Stimulated activated CD8-positive, alpha-beta memory T cell treated with anti-CD3 and anti-CD28 coated beads, Interleukin-15, amount 100 ng/mL, for 48 hours (primary cell): ENCODE measurements at places on chromosomes 4 and X.

DNA sequence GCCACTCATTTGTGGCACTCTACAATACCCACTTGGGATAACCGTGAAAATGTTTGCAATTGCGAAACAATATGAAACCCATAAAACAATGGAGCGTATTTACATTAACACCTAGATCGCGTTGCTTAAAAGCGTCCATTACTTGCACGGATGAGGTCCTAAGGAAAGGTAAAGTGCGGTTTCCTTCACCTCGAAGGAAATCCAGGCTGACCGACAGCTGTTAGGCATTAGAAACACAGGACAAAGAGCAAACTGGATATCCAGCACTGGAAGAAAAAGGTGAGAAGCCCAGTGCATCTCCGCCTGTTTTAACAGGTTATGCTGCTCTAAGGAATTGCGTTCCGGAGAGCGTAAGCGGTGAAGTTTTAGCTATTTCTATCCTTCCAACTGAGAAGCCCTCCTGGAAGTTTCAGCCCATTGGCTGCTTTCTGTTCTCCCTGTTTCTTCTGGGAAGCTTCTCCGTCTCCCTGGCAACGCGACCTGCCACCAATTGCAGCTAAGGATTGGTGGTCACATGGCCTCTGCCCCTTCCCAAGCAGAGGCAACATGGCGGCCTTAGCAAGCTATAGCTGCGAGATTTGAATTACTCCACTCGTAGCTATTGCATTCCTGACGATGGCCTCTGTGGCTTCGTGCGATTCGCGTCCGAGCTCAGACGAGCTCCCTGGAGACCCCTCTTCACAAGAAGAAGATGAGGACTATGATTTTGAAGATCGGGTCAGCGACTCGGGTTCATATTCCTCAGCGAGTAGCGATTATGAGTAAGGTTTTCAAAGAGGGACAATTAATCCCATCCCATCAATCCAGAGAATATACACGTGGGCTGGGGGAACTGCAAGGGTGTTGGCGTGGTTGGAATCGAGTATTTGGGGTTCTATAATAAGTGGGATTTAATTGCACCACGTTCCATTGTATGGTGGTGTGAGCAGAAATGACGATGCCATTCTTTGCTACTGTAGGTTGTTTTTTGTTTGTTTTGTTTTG, at the start of gene INTU:
Gene INTU, plus strand, starts transcription at position 538 of the 984 bp plus-strand sequence. Its CDS starts 78 bp downstream, at position 616.
- DNase-seq, result no peak

DNA sequence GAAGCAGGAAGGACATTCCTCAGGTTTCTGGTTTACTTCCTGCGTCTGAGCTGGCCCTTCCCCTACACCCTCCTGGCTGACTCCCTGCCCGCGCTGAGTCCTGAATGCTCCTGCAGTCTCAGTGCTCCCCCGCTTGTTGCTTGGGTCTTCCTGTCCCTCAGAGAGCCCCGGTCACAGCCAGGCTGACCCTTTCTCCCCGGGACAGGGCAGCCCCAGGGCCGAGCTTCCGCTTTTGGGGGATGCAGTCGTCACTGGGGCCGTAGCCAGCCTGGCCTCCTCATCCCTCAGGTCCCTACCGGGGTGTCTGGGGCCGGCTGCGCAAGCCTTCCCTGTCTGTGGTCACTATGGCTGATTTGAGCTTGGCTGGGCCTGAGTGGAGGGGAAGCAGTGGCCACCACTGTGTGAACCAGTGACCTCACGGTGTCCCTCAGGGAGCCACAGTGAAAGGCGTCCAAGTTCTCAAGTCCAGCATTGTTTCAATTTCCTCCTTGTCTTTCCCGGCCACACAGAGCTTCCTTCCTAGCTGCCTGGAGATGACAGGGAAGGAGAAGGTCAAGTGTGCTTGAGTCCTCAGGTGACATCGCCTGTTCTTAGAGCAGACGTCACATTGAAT, 34.1 kb upstream of the ASMTL start:
- no peak for DNase-seq

DNA sequence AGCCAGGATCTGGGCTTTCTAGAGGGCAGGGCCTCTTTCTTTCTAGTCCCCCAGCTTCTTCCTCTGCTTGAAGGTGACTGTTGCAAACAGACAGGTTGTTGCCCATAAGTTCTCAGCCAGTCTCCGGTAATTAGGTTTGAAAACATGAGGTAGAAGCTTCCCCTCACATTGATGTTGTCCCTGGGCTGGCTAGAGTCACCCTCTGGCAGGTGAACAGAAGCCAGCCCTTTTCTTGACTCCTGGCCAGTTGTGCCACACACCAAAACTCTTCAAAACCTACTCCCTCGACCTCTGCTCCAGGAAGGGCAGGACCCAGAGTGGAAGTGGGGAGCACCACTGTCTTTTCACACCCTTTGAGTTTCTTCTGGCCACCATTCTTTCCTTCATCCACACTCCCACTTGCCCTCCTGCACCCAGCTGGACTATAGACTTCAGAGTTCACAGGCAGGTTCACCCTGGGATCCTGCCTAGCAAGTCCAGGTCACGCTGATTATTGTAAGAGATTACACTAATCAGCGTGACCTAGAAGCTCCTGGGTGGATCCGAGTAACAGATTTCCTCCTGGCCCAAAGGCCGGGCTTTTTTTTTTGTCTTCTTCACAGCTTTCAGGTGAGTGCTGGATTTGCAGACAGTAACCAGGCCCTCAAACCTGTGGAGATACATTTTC, 37.4 kb upstream of the ARHGAP6 start:
- DNase-seq, result no peak

GRCh38 chr4:143514497-143514896, 995 bp downstream of the SMARCA5 start:
- no peak for DNase-seq

- no peak for DNase-seq
These were observed 69.4 kb downstream of the PDS5A start for GRCh38 chr4:39908284-39908683.

GRCh38 chrX:66638591-66639500, at the start of gene EDA2R:
Gene EDA2R (minus strand): TSS chrX:66639078. CDS start chrX:66616020, 23,058 bp downstream.
- DNase-seq, result peak; percentile 3

- DNase-seq, result no peak
These were observed 320.6 kb downstream of the ADGRL3 start for GRCh38 chr4:61520681-61521160.

GRCh38 chrX:30612250-30612655, 34.7 kb upstream of the TASL start:
- no peak for DNase-seq

DNA sequence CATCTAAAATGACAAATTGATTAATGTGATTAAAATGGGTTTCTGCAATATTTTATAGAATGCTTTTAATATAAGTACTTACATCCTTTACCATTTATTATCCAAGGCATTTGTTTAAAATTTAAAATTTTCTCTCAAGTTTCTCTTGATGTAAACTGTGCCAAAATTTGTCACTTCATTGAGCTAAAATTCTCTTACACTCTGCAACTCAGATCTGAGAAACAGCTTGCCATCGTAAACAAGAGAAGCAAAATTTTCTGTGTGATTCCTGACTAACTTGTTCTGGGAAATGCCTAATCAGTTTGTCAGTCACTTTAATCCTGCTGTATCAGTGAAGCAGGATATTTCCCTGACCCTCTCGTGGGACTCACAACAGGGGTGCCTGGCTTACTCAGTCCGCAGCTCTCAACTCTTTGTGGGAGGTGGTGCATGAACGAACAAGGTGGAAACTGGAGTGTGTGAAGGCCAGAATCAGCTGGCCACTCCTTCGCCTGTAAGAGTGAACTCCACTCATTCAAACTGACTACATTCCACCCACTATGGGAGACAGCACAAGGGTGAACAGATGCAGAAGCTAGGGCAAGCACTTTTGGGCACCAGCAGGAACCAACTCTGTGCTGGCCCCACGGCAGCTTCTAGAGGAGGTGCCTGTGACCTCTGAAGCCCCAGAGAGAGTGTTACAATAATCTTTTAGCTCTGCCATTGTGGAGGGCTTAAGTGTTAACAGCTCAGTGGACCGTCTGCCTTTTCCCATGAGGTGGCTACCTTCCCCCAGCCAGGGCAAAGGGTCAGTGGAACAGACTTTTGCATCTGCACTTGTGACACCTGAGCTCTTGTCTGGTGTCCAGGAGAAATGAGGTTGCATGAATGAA, 349.4 kb downstream of the FAT4 start:
- no peak for DNase-seq
